Suprapubic skin (tissue), 4 donors: ENCODE measurements at places on chromosomes 1 and 21.

DNA sequence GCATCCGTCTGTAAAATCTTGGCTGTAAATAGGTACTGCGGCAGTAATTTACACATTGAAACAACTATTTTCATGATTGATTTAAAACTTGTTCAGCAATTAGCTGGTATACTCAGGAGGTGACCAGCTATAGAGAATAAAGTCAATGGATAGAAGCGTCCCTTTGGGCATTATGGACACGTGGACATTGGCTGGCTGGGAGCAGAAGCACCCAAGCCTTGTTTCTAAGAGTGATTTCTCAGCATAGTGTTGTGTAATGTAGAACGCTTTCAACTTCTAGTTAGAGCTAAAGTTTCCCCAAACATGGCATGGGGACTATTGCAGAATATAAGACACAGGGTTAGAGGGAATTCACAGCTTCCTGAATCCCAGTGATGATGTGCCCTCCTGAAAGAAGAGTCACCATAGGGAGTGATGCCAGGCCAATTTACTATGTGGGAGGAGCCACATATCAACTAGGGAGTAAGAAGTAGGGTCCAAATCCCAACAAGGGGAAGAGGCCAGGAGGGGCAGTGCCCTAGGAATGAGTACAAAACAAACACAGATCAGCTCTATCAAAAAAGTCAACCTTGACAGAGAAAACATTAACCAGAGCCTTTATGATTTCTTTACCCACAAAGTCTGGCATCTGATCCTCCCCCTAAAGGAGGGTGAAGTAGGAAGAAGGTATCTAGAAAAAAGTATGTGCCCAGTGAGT, 92.7 kb downstream of the SUSD4 start:
- no peak for DNase-seq

DNA sequence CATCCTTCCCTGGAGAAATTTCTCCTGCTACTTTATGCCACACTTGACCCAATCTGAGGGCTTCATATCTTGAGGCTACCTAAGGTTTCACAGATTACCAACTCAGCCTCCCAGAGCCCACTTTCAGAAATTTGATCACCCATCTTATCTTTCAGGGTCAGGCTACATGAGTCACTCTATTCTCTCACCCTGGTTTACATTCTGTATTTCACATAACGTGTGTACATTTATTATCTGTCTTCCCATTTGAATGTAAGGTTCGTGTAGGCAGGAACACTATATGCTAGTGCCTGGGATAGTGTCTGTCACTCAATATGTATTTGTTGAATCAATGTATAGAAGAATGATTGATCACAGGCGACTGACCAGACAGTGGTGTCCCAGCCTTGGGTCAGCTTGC, 124.8 kb downstream of the UBE2U start:
- no peak for DNase-seq

- no peak for DNase-seq
Measured at GRCh38 chr21:18023157-18023556, 204.0 kb upstream of the C21orf91 start.

DNA sequence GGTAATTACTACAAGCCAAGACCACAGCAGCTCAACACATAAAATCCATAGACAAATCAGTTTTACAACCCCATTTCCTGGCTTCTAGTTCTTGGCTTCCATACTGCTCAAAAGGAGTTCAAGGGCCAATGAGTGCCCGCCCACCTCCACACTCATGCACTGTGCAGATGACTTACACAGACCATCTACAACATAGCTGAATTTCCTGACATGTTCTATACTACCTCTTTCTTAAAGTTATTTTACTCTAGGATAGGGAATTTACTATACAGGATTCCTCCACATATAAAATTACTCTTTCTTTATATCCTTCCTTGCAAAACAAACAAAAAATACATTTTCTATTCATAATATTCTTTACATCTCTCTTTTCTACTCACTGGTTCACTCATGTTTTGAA, 14.6 kb downstream of the BACE2 start:
- DNase-seq, result no peak

DNA sequence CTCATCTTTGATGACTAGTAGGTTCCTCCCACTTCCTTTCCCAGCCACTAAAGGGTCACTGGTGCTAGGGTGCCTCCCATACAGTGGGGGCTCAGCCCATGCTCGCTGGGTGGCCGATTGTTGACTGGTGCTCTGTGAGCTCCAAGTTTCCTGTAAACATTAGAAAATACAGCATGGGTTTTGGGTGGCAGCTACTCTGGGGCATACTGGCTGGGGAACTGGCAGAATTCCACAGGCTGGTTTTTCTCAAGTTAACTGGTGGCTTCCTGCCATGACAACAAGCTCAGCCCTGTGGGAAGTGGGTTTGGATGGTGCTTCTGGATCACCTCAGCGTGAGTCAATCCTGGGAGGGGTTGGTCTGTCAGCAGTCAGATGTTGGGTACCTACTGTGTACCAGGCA, 28.7 kb upstream of the CRNN start:
- peak; percentile 70 for DNase-seq

GRCh38 chr21:41630249-41630648, 122.3 kb upstream of the TMPRSS2 start:
- no peak for DNase-seq

- DNase-seq, result no peak
Measured at GRCh38 chr1:246293366-246294121, 213.5 kb downstream of the SMYD3 start.

GRCh38 chr1:202576816-202577215, 133.4 kb downstream of the SYT2 start:
- DNase-seq, result no peak

DNA sequence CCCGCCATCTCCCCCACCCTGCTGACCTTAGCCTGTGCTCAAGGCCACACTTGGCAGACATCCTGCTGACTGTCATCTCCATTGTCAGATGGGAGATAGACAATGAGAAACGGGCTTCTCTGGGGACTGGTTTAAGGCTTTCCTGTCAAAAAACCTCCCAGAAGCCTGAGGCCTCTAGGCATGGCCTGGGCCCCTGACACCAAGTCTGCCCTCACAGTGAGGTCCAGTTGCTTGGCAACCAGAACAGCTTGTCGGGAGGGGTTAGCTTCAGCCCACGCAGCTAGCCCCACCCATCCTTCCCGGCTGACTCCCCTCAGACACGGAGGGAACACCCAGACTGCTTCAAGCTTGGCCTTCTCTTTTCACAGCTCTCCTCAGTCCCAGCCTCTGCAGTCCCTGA, 11.0 kb downstream of the PLEKHA6 start:
- DNase-seq, result no peak

DNA sequence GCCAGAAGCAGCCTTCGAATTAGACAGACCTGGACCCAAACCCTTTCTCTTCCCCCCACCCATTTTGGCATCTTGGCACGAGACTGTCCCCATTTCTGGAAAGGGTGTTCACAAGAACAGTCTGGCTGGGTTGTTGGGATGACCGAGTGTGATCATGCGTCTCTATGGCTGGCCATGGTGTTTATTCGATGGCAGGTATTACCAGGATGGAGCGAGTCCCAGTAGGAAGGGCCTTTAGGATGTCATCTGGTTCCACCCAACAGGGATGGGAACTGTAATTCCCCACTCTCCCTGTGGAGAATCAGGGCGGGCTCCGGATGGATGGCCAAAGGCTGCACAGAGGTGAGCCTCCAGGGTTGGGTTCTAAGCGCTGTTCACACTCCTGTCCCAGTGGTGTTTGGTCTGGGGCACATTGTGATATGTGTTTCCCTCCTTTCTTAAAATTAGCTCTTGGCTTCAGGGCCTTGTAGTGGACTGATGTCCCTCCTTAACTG, 33.4 kb upstream of the ATP5PO start:
- no peak for DNase-seq

DNA sequence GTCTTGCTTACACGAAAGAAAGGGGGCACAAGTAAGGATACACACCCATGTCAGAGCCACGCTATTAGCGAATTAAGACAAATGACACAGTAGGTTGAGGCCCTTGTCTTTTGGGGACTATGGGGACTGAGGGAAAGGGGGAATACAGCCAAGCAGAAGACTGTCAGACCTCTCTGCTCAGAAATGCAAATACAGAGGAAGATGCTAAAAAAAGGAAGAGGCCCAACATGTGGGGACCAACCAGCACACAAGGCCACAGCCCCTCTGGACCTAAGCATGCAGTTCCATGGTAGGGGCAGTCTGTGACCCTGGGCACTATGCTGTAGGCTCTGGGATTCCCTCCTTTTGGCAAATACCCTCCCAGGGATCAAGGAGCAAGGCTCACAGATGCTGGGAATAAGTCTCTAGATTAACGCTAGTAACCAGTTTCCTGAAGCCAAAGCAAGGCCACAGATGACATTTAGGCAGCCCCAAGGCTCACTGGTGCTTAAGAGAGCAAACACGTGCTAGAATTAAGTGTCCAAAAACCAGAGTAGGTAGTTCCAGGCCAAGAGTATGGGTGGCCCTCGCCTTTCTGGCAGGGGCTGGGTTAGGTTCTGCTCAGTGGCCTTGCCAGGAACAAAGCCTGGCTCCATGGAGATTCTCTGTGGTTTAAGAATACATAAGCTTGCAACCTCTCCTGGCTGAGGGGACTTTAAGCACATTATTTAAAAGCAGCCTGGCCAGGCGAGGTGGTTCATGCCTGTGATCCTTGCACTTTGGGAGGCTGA, 38.2 kb downstream of the RABIF start:
- no peak for DNase-seq

GRCh38 chr1:95916616-95917015, 682.6 kb downstream of the RWDD3 start:
- no peak for DNase-seq

DNA sequence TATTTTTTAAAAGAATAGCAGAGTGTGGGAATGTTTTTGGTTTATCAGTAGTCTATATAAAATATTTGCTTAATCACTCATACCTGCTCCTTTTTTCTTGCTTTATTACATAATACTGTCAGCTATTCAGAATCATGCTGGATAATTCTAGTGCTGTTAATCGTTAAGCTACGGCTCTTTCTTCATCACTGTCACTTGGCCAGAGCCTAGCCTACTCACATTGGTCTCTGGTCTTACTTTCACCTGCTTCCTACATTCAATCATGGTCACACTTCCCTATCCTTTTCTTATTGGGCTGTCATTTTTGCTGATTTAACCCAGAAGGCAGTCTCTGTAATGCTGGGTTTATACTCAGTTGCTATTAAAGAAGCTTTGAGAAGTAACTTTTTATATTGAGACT, 2.5 kb downstream of the KLHL20 start:
- DNase-seq, result no peak

DNA sequence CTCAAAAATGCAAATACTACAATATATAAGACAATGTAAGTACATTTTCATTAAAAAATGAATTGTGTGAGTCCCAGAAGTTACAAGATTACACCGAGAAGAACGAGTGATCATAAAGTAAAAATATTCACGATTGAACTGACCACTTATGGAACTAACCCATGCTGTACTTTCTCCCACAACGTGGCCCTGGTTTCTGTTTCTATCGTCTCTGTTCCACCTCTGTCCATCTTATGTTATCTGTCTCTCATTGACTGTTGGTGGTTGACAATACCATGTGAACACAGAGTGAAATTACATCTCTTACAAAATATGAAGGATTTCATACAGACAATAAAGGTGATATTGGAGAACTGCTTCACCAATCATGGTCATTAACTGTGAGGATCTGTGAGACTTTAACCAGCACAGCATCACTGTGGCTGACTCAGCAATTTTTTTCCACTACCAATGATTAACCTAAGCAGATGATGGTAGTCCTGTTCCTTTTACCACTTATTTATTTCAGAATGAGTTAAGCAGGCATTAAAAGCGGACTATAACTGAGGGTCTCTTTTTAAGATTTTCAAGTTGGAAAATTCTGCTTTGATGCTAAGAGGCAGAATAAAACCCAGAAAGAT, 165.1 kb downstream of the TGFB2 start:
- DNase-seq, result no peak

DNA sequence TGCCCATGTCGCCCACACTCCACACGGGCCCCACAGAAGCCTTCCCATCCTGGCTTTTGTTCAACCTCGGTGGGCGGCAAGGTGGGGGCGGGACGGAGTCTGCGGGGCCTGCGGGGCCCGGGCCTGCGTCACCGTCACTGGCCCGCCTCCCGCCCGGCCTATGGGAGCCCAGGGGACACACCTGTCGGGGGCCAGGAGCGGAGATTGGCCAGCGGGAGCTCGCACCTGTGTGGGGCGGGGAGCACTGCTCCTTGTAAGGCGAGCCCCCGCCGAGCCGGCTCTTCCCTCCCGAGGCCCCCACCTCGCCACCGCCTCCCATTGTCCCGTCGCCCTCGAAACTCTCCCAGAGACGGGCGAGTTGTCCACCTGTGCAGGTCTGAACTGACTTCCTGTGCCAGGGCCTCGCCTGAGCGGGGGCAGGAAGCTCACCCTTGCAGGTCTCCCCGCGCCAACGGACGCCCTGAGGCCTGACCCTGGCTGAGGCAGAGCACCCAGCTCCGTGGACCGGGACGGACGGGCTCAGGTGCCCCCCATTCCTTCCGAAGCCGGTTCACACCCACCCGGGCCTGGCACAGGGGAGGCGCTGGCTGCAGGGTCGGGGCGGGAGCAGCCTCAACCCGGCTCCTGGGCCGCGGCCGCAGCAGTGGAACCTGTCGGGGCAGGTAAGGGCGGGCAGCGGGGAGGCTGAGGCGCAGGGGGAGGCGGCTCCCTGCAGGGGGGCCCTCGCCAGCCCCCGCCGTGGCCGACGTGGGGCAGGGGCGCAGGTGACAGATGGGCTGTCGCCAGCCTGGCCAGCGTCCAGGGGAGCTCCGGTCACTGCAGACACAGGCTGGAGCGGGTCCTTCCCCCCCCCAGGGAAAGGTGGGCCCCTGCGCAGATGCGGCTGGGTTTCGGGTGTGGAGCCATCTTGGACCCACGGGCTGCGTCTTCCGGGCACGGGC, 10.8 kb upstream of the TTLL10 start:
- DNase-seq, result no peak

GRCh38 chr1:182651339-182651724, 33.1 kb downstream of the RGS8 start:
- DNase-seq, result no peak

- no peak for DNase-seq
Measured at GRCh38 chr1:77350012-77350770, 68.4 kb downstream of the AK5 start.

- no peak for DNase-seq
Measured at GRCh38 chr1:216044538-216044937, 378.7 kb downstream of the USH2A start.
